ENCODE measurements at places on chromosomes 5 and 9.

DNA sequence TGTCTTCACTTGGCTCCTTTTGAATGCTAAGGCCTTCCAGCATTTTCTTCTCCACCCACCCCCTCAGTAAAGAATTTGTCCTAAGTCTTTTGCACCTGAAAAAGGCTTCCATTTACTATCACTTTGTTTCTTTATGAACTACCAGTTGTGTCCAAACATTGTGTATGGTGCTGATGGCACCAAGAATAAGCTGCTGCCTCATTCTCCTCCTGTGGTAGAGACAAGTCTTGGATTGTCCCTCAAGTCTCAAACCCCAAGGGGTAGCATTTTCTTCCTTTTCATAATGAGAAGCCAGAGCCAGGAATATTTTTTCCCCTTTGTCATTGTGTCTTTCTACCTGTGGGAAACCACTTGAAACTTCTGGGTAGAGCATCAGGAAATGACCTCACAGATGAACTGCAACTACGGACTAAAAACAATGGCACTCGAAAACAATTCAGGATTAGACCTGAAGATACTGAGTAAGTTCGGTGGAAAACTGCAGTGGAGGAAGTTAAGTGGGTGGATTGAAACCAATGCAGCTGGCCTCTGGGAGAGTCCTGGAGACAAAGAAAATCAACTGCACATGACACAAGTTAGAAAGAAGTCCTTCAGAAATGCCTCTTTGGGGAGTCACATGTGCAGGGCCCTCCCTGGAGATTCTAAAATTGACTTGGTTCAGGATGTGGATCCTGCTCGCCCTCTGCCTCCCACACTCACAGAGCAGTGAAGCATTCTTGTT lies 80.5 kb downstream of the SH3RF2 start:
- DNase-seq, result no peak

GRCh38 chr5:30195036-30195435 lies 998.5 kb upstream of the CDH6 start:
- no peak for DNase-seq

GRCh38 chr9:129133082-129133481 lies 21.9 kb downstream of the PTPA start:
- no peak for DNase-seq

- DNase-seq, result no peak
Observed at GRCh38 chr9:108838017-108838416, 17.8 kb downstream of the ACTL7B start.

DNA sequence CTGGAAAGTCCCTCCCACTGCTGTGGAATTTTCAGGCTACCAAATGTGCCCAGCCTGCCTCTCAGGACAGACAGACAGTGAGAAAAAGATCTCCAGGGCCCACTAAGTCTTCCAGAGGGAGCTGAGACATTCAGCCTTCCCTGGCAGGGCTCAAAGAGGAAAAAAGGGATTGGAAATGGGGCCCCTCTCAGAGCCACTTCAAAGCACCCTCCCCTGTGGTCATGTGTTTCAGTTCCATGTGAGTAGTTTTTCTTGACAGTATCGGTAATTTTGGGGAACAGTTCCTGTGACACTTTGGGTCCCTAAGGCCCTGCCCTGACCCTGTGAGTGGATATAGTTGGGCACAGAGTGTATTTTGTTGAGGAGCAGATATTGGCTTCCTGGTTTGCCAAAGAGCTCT lies 25.0 kb downstream of the LARP1 start:
- DNase-seq, result no peak

DNA sequence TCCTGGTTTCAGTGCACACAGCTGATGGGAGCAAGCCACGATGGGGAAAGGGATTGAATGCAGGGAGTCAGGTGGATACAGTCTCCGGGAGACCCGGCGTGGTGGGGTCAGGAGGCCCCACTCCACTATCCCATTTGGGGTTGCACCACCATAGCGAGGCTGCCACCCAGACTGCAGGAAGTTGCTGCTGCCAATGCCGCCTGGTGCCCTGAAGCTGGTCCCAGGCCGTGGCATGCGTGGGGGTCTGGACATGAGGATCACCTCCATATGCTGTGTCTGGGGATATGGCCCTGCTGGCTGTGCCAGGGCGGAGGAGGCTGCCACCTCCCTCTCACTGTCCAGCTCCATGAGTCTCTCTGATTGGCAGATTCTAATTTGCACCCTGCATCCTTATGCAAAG lies 45.3 kb downstream of the COL5A1 start:
- no peak for DNase-seq

DNA sequence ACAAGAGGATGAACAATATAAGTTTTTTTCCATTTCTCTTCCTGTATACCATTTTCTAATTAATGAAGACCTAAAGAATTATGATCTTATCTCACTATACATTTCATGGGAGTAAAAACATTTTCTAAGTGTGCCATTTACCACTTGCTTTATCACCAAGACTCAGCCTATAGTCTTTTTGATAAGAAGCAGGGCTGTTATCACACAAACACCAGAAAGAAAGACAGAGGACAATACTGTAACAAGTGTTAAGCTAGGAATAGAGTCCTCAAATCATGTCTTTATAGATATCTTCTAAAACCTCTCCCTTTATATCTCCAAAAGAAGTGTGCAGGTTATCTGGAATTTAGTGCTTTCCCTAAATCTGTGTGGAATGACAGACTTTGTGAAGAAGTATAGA lies 119.7 kb downstream of the FAM174A start:
- no peak for DNase-seq

- no peak for DNase-seq
Observed at GRCh38 chr5:144947023-144947422, 776.4 kb downstream of the KCTD16 start.

- DNase-seq, result no peak
Observed at GRCh38 chr9:106620866-106621265, 242.1 kb upstream of the ZNF462 start.

DNA sequence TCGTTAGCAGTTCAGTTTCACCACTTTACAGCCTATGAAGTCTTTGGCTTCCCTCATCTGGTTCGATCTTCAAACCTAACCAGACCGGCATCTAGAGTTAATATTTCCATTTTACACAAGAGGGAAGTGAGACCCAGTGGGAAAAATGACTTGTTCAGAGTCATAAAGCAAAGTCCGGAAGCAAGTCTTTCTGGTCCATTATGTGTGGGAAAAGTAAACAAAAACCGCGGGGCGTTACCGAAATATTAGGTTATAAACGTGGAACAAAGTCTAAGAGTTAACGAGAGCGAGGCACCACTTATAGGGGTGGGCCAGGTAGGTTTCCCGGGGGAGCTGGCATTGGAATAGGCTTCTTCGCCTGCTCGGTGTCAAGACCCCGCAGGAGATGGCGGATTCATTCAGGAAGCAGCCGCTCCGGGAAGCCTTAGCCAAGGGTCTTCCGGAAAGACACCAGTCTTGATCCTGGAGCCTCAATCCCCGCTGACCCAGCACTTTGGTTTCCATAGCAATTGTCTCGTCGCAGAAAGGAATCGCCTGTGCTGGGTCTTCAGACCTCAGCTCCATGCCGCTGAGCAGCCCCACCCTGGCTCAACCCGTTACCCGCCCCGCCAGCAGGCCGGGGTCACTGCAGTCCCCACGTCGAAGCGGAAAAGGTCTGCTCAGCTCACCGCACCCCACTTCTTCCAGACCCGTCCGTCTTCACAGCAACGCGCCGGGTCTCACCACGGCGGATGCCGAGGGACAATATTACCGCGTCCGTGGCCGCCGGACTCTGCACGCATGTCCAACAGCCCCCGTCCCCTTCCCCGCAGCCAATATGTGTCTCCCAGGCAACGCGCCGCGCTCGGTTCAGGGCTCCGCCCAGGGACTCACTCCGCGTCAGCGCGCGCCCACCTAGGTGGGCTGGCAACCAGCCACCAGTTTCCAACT lies at the start of gene C5orf52:
Gene C5orf52 (plus strand): TSS at position 872 of the 930 bp plus-strand sequence. CDS start 82 bp downstream, outside the sequence.
- DNase-seq, result peak; percentile 33

DNA sequence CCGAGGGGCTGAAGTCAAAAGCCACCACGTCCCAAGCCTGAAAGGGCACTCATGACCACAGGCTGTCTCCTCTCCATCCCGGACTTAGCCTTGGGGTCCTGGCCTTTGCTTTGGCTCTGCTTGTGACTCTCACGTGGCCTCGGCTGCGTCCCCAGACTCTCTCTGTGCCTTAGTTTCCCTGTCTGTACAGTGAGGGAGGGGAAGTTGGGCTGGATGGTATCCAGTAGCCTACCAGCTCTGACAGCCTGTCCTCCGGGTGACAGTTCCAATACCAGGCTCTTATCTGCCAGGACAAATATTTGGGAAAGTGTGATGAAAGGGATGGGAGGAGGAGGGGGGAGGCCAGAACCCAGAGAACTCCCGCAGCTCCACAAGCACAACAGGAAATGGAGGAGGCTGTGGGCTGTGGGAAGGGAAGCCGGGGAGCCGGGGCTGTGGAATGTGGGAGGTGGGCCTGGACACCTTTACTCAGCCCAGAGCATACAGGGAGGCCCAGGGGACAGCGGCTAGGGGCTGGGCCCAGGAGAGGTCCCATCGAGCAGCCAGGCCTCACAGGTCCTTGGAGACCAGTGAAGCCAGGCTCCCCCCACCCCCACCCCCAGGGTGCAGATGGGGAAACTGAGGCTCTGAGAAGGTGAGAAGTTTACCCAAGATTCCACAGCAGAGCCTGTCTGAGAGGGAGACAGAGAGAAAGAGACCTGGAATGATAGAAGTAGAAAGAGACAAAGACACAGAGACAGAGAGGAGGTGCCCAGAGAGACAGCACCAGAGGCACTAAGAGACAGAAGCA lies 18.3 kb downstream of the PDGFRB start:
- DNase-seq, result peak; percentile 79

- no peak for DNase-seq
Observed at GRCh38 chr5:32251871-32252458, 60.8 kb downstream of the MTMR12 start.

GRCh38 chr9:32587901-32588300 lies 14.9 kb upstream of the NDUFB6 start:
- DNase-seq, result no peak

DNA sequence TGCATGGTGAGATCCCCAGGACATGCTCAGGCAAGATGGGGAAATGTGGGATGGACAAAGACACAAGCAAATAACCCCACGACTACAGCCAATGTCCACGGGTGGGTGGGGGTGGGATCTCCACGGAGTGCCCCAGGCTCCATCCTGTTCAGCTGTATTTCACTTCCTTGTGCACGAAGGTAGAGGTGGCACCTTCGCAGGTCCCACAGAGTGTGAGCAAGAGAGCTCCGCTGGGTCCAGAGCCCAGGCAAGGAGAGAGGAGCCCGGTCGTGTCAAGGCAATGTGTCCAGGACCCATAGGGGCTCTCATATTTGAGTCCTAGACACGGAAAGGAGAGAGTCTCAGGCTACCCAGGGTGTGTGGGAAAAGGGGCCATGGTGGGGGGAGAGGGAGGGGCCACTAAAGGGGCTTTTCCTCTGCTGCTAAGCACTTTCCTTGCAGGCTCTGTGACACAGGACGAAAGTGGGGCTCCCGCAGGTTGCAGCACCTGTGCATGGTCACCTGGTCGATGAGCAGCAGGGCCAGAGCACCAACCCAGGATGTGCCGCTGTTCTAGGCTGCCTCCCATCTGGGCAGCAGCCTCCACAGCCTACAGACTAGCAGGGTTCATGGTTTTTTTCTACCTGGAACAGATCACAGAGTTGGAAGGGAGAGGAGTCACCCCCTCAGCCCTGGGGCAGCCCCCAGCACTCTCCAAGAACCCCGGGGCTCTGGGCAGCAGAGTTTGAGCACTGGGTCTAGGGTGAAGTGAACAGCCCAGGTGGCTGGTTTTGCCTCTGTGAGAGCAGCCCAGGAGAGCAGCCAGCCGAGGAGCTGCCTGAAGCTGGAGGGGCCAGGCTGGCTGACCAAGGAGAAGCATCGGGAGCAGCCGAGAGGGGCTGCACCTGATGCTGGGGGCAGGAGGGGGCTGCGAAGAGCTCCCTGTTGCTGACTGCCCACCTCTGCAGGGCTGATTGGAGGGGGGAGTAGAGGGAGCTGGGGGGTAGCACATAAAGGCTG lies 100.7 kb upstream of the MVB12B start:
- DNase-seq, result no peak

- no peak for DNase-seq
Observed at GRCh38 chr5:10254686-10255085, 4.6 kb downstream of the CCT5 start.

GRCh38 chr5:143094087-143094521 lies 309.4 kb downstream of the NR3C1 start:
- DNase-seq, result no peak

DNA sequence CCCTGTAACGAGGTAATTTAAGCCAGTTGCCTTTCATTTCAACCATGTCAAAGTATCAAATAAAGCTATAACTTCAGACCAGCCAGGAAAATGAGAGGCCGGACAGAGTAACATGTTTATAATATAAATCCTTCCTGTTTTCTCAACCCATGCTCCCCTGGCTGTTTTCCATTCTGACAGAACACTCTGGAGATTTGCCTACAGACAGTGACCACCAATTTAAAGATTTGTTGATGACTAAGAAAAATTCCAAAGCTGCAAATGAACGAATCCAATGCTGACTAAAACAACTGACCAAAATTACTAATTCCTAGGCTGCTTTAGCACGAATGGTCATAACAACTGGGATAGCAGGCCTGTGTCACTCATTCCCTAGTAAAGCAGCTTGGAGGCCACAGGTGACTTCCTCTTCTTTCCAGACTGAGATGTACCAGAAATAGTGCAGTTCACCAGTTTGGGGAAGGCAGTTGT lies 141.4 kb downstream of the AOPEP start:
- peak; percentile 99 for DNase-seq

GRCh38 chr5:65390208-65390607 lies 91.5 kb downstream of the ADAMTS6 start:
- DNase-seq, result no peak

DNA sequence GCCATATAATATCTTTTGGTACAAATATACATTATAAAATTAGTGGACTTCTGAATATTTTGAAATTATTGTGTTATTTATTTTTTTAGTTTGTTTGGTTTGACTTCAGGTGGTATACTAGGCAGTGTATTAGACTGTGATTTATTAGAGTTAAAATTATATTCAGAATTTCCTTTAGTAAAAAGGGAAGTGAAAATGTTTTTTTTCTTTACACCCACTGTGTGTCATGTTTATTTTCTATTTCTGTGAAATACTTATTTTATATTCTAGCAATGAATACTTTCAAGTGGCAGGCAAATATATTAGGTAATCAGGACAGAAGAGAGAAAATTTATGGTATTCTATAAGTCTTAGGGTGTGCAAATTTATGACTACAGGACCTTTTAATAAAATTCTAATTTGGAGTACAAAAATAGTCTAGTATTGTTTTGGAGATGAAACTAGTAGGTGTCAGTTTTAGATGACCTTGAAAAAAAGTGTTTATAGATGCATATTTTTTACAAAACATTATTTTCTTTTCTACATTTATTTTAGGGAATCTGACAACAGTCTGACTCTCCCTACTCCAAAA lies 8.8 kb downstream of the CSNK1G3 start:
- DNase-seq, result no peak

DNA sequence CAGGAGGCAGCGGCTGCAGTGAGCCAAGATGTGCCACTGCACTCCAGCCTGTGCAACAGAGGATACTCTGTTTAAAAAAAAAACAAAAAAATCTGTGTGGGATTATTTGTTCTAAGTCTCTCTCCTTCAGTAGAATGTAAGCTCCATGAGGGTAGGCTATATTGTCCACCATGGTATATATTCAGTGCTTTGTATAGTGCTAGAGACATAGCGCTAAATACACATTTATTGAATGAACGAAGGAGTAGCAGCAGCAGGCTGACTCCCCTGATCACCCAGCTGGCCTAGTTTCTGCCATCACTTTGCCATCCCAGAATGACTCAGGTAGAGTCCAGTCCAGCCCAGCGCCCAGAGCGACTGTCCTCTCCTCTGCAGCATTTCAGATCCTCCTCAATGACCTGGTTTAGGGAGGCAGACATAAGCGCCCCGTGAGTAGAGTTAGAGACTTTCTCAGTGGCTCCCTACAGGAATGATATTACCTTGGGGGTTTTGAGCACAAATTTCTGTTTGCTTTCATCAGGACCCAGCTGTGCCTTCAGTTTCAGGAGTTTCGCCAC lies 716 bp downstream of the HARS1 start:
- peak; percentile 22 for DNase-seq
